ENCODE measurements at places on chromosomes 16 and 17.

DNA sequence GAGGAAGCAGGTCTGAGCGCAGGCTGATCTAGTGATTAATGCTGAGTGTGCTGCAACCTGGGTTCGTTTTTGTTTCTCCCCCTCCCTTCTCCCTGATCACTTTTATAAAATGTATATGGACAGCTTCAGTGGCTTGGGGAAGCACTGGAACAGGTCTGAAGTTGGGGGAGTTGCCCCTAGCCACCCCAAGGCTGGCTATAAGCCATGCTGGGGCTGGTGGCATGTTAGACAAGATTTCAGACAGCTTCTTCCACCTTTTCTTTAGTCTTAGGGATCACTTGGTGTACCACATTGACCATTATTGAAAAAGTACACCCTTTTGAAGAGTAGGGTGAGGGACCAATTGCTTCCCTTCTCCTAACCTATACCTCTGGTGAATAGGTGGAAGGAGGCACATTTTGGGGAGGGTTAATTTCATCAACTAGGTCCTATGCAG lies 3.8 kb upstream of the VAC14 start:
- no peak for DNase-seq

DNA sequence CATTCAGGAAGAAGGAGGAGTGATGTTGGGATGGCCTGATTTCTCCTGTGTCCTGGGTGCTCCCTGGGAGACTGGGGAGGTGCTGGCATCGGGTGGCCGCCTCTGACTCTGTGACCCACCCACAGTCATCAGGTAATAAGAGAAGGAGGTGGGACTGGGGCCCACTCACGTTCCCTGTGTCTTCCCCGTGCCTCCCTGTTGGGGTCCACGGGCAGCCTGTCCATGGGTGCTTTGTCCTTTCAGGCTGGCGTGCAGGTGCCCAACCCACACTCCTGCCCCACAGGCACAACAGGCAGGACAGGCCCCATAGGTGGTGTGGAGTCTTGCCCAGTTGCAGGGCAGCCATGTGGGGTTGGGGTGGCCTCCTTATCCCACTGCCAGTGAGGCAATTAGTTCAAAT lies 4.0 kb downstream of the DEF8 start:
- no peak for DNase-seq

GRCh38 chr17:29929006-29929532 lies 959 bp downstream of the SSH2 start:
- DNase-seq, result peak; percentile 50

- DNase-seq, result no peak
Observed at GRCh38 chr16:11835309-11835708, 16.0 kb downstream of the RSL1D1 start.

- no peak for DNase-seq
Observed at GRCh38 chr17:36944553-36944952, 4.2 kb upstream of the AATF start.

DNA sequence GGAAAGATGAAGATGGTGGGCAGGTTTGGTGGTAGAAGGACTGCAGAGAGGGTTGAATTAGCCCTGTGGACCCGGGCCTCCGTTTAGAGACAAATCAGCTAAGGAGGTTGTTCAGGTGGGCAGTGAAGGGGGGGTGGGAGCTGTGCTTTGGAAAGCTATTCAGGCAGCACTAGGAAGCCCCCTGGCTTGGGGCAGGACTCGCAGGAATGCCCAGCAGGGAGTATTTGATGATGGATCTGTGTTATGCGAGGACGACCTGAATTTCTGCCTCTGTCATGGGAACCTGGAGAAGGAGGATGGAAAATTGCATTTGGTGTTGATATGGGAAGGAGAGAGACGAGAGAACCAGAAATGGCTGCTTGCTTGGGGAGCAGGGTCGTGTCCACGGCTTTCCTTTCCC lies 3.5 kb downstream of the SPDYE4 start:
- DNase-seq, result no peak

- DNase-seq, result no peak
Observed at GRCh38 chr17:80834893-80835275, 156.8 kb upstream of the CHMP6 start.

- no peak for DNase-seq
Observed at GRCh38 chr16:69838489-69838888, 76.4 kb downstream of the WWP2 start.

DNA sequence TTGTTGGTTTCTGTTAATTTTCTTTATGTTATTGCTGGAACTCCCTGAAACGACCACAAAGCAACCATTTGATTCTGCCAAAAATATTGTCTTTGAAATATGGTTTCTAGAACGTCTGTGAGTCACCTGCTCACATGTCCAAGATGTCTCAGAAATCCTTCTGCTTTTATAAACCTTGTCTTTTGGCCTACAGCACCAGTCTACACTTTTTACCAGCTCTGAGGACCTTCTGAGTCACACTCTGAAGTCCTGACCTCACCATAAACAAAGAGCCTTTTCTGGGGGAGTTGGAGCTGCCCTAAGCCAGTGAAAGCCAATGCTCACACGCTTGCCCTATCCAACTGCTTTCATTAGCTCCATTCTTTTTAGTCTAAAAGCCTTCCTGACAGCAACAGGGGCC lies 55.5 kb downstream of the GRIN2A start:
- DNase-seq, result no peak

GRCh38 chr16:80680839-80681238 lies 123.6 kb downstream of the CDYL2 start:
- DNase-seq, result no peak

- no peak for DNase-seq
Observed at GRCh38 chr17:70109497-70109896, 34.5 kb downstream of the KCNJ16 start.

DNA sequence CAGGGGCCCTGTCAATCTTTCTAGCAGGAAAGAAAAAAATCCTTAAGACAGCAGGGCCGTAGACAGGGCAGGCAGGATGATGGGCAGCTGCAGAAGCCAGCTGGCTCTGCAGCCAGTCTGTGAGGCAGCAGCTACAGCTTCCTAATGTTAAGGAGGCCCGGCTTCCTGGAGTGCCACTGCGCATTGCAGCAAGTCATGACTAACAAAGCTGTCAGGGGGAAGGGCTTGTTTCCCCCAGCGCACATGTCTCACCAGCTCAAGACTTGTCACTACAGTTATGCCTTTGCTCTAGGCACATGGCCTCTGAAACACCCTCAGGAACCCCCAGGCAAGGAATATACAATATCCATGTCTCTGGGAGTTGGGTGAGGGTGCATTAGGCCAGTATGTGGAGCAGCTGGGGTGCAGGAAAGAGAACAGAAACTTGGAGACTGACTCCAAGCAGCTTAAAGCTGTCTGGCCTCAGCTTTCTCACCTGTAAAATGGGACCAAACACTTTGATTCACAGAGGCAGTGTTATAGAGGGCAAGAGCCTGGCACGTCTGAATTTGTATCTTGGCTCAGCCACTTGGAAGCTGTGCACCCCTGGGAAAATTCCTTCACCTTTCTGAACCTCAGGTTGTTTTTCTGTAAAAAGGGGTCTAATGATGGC lies 220.0 kb downstream of the HAPSTR1 start:
- DNase-seq, result no peak

DNA sequence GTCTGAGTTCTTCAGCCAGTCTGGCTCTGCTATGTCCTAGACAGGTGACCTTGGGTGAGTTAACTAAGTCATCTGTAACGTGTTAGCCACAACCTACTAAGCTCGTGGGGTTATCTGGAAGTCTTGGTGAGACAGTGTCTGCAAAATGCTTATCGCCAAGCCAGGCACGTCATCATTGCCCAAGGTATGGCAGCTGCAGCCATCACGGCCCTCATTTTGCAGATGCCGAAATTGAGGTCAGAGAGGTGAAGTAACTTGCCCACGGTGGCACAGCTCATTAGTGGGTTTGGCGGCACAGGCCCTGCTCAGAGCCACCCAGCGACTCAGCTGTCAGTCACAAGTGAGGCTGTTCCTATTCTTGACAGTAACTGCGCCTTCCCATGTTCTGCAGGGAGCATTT lies 79.8 kb downstream of the CMIP start:
- peak; percentile 7 for DNase-seq

DNA sequence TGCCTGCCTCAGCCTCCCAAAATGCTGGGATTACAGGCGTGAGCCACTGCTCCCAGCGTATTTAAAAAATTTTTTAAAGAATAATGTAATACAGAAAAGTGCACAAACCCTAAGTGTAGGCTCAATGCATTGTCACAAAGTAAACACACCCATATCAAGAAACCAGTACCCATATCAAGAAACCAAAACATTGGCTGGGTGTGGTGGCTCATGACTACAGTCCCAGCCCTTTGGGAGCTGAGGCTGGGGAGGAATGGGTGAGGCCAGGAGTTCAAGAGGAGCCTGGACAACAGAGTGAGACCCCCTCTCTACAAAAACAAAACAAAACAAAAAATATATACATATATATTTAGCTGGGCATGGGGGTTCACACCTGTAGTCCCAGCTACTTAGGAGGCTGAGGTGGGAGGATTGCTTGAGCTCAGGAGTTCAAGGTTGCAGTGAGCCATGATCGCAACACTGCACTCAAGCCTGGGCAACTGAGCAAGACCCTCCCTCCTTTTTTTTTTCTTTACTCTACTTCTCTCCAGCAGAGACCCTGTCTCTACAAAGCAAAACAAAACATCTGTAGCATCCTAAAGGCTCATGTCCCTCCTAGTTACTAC lies 9.3 kb upstream of the PRR14 start:
- no peak for DNase-seq

DNA sequence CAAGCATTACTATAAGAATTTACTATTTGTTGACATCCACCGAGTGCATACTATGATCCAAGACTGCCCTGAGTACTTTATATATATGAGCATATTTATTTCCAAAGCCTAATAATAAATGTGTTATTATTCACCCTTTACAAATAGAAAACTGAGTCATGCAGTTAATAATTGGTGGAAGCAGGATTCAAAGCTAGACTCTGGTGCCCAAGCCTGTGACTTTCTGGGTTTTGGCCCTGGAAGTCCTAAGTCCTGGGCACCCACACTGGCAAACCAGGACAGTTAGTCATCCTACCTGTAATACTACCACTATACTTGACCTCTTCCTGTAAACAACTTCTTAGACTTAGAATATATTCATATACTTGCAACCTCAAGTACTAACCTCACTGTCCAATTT lies 257.4 kb upstream of the IRX5 start:
- no peak for DNase-seq

Measured in activated CD4-positive, alpha-beta T cell treated with anti-CD3 and anti-CD28 coated beads for 48 hours (primary cell).